RWPE1 (cell line): ENCODE measurements at places on chromosomes 11 and 22.

- no peak for DNase-seq
These were observed 308.9 kb downstream of the KCNA4 start for GRCh38 chr11:29707924-29708323.

DNA sequence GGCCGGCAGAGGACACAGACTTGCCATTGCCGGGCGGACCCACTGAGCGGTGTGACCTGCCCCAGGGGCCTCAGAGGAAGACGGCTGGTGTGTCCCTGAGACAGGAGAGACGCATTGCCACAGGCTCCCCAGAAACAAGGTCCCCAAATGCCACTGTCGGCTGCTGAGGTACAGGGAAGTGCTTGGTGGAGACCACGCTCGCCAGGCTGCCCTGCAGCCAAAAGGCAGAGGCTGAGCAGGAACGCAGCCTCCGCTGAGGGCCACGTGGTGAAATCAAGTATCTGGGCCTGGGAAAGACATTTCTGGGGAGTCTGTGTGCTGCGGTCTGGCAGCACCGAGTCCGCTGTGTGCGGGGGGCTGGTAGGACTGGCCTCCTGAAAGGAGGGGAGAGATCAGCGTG is 794.9 kb downstream of the BRD1 start:
- no peak for DNase-seq

DNA sequence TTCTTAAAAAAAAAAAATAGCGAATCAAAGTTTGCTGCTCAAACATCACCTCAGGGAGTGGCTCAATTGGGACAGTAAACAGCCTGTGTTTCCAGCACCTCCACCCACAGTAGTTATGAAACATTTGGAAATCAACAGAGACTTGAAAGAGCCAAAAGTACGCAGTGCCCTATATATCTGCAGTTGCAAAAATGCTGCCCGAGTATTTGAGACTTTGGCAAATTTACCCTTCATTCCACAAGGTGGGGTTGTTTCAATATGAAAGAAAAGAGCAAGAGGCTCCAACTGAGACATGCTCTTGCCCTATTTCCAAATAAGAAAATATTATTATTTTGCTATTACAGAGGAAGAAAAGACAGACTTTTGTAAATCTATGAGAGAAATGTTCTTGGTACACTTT is 851.1 kb upstream of the RAG2 start:
- DNase-seq: peak; percentile 36

- no peak for DNase-seq
These were observed 706 bp upstream of the SCYL1 start for GRCh38 chr11:65524014-65524740.

GRCh38 chr11:73520353-73521061 is 77.4 kb downstream of the FAM168A start:
- DNase-seq: no peak
